ENCODE measurements at places on chromosomes 5 and 9.

DNA sequence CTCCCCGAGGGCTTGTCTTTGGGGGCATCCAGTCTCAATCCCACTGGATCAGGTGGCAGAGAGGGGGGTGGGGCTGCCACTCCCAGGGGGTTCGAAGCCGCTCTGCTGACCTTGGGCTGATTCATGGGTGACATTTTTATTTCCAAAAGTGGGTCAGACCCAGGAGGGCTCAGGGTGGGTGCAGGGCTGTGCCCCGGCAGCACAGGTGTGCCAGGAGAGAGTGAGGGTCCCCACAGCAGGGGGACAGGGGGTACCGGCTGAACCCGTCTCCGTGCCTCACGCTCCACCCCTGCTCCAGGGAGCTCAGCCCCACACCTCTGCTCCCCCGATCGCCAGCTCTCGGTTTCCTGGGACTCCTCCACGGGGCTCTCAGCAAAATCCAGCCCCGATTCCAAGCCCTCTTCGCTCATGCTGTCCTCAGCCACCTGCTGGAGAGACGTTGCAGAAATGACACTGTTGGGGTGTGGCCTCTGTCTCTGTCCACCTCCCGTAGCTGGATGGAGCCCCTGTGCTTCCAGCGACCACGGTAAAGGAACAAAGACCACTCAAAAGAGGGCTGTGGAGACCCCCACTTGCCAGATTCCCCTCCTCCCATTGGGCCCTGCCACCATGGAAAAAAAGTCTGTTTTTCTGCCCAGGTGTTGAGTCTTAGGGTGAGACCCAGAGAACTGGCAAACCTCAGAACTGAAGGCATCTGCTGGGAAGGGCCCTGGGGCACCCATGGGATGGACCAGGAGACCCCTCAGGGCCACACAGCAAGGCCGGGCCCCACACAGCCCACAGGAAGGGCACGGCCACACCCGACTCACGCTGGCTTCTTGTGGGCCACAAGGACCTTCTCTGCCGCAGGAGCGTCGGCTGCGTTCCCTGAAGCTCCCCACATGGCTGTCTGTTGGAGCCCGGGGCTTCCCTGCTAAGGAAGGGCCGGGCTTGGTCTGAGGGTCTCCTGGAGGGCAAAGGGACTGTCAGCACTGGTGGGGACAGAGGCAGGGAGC lies 10.6 kb upstream of the QSOX2 start:
- no peak for DNase-seq

GRCh38 chr5:83548581-83548980 lies 77.0 kb downstream of the VCAN start:
- peak; percentile 66 for DNase-seq

DNA sequence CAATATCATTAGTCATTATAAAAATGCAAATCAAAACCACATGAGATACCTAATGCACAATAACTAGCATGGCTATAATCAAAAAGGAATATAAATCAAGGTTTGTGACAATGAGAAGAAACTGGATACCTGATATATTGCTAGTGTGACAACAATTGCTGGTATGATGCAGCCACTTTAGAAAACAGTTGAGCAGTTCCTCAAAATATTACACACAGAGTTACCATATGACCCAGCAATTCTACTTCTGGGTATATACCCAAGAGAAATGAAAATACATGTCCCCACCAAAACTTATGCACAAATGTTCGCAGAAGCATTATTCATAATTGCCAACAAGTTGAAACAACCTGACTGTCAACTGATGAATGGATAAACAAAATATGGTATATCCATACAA lies 339.7 kb upstream of the POU5F2 start:
- no peak for DNase-seq

GRCh38 chr5:40308867-40309266 lies 370.8 kb upstream of the PTGER4 start:
- DNase-seq: no peak

Measured in fibroblast of skin of right quadriceps (primary cell).